ENCODE measurements at places on chromosomes 4 and X. TPM values are rescaled to one million over a fixed set of nuclear protein-coding genes. Genes with fewer than 3 reads are reported as not detected.

ERAS gene
- polyA plus RNA-seq, result 0.27 TPM

DNA sequence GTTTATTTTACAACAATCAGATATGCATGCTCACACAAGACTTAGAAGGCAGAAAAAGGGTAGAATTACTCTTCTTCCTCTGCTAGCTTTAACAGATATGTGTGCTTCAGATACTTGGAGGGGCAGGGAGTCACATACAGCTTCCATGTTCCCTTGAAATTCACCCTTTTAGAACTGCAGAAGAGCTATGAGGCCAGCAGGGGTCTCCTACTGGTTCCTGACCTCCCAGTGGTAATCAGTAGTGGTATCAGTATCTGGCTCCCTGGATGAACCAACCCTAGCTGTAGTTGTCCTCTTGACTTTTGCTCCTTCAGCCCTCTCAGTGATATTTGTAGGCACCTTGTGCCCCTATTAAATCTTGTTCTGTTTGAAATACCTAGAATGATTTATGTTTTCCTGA, 81.5 kb downstream of the RCHY1 start:
- no peak for DNase-seq

DNA sequence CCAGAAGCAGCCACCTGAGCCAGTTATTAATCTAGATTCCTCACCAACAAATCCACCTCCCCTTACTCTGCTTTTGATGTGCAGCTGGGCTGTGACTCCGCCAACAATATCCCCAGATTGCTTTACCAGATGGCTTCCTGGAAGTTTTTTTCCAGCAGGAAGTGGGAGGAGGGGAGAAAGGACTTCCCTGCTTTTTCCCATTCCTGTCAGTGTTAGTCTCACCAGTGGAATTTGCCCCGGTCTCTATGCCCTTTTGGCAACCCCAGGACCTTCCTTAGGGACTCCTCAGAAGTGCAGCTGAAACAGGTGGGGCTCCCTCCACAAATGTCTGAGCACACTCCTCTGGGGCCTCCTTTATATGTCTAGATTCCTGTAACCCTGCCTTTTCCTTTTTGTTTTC, 465.2 kb upstream of the IGFBP7 start:
- DNase-seq, result no peak

GRCh38 chr4:8123389-8123788, 35.2 kb downstream of the ABLIM2 start:
- no peak for DNase-seq

FGD1 gene
- polyA plus RNA-seq, result 8.0 TPM

GRCh38 chr4:98482847-98483806, 175.3 kb downstream of the TSPAN5 start:
- no peak for DNase-seq

DNA sequence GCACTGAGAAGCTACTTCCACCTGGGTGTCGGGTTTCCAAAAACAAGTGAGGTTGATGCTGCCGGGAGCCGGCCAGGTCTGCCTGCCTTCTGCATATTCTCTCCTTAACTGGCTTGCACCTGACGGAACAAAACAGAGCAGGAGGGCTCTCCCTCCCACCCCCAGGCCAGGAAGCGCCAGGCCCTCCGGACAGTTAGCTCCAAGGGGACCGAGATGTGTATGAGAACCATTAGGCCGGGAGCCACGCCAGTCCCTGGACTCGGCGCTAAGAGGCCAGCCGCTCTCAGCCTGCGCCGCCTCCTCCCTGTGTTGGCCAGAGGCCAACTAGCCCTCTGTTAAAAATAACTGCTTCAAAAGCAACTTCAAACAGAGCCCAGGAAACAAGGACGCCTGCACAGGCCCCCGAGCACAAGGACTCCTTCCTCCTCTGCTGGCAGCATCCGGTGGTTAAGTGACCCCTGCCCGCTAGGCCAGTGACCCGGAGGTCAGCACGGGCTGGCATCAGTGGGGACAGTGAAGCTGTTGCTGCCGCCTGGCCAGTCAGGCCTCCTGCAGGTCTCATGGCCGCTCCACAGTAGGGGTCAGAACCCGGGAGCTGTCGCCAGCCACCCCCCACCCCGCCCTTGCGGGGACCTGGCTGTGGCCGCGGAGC, 107.9 kb downstream of the ABLIM2 start:
- peak; percentile 38 for DNase-seq

TMPRSS11E gene
- 0.04 TPM for polyA plus RNA-seq

DNA sequence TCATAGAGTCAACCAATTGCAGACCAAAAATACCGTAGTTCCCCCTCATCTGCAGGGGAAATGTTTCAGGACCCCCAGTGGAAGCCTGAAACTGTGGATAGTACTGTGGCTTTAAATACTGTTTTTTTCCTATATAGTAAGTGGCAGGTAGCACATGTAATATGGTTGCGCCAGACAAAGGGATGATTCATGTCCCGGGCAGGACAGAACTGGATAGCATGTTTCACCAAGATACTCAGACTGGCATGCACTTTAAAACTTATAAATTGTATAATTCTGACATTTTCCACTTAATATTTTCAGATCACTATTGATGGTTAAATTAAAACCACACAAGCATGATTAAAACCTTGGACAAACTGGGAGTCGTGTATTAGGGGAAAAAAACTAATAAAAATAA, 276.3 kb upstream of the AGA start:
- DNase-seq, result no peak

- DNase-seq, result no peak
Measured at GRCh38 chr4:148073349-148073748, 341.5 kb downstream of the ARHGAP10 start.

FOXR2 gene
- 0.22 TPM for polyA plus RNA-seq

SORCS2 gene
- polyA plus RNA-seq, result 3.6 TPM

GRCh38 chrX:56798866-56799758, 70.1 kb downstream of the NBDY start:
- DNase-seq, result peak; percentile 69

GRCh38 chrX:57583477-57583876, 8.3 kb upstream of the ZXDB start:
- DNase-seq, result no peak

- peak; percentile 32 for DNase-seq
Measured at GRCh38 chrX:38627683-38628082, 66.3 kb downstream of the TSPAN7 start.

HDX gene
- polyA plus RNA-seq, result 2.3 TPM

SCFD2 gene
- polyA plus RNA-seq, result 8.2 TPM

DNA sequence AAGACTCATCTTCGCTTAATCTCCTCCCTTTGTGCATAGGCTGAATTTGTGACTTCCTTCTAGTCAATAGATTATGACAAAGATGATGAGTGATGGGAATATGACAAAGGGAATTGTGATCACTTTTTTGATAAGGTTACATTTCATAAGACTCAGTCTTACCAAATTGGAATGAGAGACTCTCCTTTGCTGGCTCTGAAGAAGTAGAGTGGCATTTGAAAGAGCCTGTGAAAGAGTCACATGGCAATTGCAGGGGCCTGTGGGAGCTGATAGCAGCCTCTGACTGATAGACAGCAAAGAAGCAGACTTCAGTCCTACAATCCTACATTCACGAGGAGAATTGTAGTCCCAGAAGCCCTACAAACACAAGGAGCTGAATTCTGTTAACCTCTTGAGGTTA, 44.9 kb upstream of the ADAMTS3 start:
- no peak for DNase-seq

- no peak for DNase-seq
Measured at GRCh38 chr4:7411491-7411890, 23.2 kb downstream of the PSAPL1 start.

DNA sequence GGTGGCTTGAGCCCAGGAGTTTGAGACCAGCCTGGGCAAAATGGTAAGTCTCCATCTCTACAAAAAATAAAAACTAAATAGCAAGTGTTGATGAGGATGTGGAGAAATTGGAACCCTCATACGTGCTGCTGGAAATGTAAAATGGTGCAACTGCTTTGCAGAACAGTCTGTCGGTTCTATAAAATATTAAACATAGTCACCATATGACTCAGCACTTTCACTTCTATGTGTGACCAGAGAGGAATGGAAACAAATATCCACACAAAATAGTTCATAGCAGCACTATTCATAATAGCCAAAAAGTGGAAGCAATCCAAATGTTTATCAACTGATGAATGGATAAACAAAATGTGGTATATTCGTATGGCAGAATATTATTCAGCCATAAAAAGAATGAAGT, 60.8 kb upstream of the FMR1 start:
- DNase-seq, result no peak

CCNB3 gene
- 0.40 TPM for polyA plus RNA-seq

TMEM192 gene
- 31.3 TPM for polyA plus RNA-seq

- DNase-seq, result no peak
Measured at GRCh38 chrX:49066690-49067089, 7.1 kb downstream of the PRAF2 start.

- no peak for DNase-seq
Measured at GRCh38 chr4:122764821-122765215, 32.3 kb downstream of the BBS12 start.

DNA sequence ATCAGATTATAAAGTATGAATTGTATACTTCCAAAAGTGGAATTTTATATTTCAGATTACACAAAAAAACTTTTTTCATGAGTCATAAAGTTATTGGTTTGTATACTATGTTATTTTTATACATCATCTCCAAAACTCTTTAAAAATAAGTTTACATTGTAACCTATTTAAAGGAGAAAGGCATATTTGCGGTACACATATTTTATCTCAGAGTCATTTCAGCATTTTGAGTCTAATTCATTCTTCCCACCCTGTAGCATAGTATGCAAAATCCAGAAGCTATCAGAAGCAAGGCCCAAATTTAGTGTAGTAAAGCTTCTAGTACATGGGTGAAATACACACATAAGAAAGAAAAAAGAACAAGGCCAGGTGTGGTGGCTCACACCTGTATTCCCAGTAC, 80.3 kb downstream of the AWAT2 start:
- no peak for DNase-seq

DNA sequence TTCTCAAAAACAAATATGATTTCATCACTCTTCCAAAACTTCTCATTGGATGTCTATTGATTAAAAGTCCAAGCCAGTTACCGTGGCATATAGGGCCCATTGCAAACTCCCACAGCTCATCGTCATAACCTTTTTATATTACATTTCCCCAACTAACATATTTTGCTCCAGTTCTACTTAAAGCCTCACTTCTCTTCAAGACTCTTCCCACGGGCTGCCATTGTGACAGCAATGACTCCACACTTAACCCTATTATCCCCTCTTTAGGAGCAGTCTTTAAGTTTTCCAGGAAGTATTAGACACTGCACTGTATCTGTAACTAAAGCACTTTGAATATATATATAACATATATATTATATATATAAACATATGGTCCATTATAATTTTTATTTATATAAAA, 44.5 kb downstream of the DTHD1 start:
- DNase-seq, result no peak

GRCh38 chr4:26737385-26737784, 123.3 kb upstream of the STIM2 start:
- DNase-seq, result no peak

- DNase-seq, result no peak
Measured at GRCh38 chr4:173492315-173492714, 37.7 kb downstream of the HAND2 start.

ADGRG4 gene
- polyA plus RNA-seq, result 7.9 TPM

- DNase-seq, result no peak
Measured at GRCh38 chrX:113470166-113470565, 629.5 kb upstream of the AMOT start.

PROM1 gene
- polyA plus RNA-seq, result 22.5 TPM

XAGE1A gene
- polyA plus RNA-seq, result not detected

LEF1 gene
- polyA plus RNA-seq, result 8.5 TPM

DNA sequence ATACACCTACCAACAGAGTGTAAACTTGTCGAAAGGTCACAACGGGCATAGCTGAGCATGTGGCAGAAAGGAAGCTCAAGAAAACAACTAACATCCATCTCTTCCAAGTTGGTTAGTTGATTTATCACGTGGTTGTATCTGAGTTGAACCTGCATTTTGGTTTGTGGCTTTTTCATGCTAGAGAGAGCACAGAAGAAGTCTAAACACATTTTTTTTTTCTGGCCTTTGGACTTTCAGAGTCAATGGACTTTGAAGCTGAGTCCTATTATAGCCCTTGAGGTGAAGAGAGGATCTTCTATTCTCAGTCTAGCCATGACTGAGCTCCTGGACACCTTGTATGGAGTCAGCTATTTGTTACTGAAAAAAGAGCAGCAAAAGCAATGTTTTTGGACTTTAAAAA, 150.6 kb upstream of the TRPC5 start:
- no peak for DNase-seq

DNA sequence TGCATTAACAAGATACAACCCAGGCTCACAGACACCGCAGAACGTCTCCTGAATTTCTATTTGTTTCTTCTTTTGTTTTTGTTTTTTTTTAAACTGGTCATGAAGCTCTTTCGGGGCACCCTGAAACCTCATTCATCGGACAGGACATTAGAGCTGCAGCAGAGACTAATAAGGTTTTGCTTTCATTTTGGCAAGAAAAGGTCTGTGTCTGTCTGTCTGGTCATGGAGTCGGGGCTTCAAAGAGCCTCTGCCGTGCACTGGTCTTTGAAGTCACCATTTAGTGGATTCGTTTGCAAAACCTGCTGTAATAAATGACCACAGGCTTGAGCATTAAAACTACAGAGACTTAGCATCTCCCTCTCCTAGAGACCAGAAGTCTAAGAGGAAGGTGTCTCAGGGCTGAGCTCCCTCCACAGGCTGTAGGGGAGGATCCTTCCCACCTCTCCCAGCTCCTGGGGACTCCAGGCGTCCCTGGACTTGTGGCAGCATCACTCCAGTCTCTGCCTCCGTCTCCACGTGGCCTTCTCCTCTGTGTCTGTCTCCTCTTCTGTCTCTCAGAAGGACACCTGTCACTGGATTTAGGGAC, 247.5 kb downstream of the CRLF2 start:
- no peak for DNase-seq

- DNase-seq, result no peak
Measured at GRCh38 chr4:172514011-172514410, 654.6 kb upstream of the GALNT7 start.

DNA sequence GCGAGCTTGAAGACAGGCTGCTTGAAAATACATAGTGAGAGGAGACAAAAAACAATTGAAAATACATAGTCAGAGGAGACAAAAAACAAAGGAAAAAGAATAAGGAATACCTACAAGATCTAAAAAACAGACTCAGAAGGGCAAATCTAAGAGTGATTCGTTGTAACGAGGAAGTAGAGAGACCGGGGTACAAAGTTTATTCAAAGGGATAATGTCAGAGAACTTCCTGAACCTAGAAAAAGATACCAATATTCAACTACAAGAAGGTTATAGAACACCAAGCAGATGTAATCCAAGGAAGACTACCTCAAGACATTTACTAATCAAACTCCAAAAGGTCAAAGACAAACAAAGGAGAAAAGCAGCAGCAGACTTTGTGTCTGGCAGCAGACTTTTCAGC, 165.6 kb downstream of the NEK1 start:
- no peak for DNase-seq

- no peak for DNase-seq
Measured at GRCh38 chr4:85776579-85776978, 301.6 kb downstream of the ARHGAP24 start.

CXCL13 gene
- polyA plus RNA-seq, result 5.2 TPM

DNA sequence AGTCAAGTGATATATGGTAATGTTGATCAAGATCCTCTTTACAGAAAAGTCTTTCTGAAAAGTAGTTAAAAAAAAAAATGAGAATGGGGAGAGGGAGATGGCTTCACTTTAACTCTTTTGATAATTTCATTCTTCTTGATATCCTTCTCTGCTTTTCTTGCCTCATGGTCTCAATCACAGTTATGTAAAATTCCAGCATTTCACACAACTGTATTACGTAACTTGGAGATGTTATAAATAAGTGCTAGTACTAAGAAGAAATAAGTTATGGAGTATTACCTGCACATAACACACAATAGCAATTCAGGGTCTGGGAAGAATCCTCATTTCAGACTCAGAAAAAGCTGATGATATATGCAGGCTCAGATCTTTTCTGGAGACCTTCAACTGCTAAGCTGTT, 22.0 kb downstream of the RUFY3 start:
- no peak for DNase-seq

SLC25A43 gene
- 13.2 TPM for polyA plus RNA-seq

- DNase-seq, result peak; percentile 40
Measured at GRCh38 chrX:135477576-135477975, 42.9 kb upstream of the INTS6L start.

All from large intestine (tissue), 12 donors.